ENCODE measurements at places on chromosomes 5 and 9. TPM values are rescaled to one million over a fixed set of nuclear protein-coding genes. Genes with fewer than 3 reads are reported as not detected.

GRCh38 chr5:36768450-36768849, 108.1 kb upstream of the NIPBL start:
- no peak for DNase-seq

DNA sequence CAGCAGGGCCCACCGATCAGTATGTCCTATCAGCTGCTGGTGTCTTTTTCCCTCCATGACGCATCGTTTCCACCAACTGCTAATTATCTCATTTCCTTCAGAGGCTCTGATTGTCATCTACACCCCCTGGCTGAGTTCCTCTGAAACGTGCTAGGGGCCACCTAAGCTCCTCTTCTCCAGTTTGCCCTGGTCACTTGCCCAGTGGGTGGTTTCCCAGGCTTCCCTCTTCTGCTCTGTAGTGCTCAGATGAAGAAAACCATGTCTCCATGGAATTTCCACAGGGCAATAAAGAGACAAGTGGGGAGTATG, 65.3 kb downstream of the TSTD2 start:
- no peak for DNase-seq

GRCh38 chr5:122392824-122393223, 80.8 kb downstream of the SNCAIP start:
- DNase-seq, result peak; percentile 23

GRCh38 chr5:141761-142160, 49.5 kb upstream of the LRRC14B start:
- no peak for DNase-seq

- DNase-seq, result no peak
Observed at GRCh38 chr5:162956570-162956969, 480.8 kb upstream of the CCNG1 start.

GRCh38 chr5:2214910-2215590, 332.3 kb upstream of the IRX4 start:
- no peak for DNase-seq

The OTP gene
- not detected for polyA plus RNA-seq

The RALGPS1 gene
- 1.7 TPM for polyA plus RNA-seq

The CKMT2 gene
- polyA plus RNA-seq, result 0.10 TPM

Measured in BJ (cell line).